ENCODE measurements at places on chromosomes 6 and 20.

- DNase-seq: no peak
Observed at GRCh38 chr20:41037179-41037578, 8.6 kb downstream of the TOP1 start.

DNA sequence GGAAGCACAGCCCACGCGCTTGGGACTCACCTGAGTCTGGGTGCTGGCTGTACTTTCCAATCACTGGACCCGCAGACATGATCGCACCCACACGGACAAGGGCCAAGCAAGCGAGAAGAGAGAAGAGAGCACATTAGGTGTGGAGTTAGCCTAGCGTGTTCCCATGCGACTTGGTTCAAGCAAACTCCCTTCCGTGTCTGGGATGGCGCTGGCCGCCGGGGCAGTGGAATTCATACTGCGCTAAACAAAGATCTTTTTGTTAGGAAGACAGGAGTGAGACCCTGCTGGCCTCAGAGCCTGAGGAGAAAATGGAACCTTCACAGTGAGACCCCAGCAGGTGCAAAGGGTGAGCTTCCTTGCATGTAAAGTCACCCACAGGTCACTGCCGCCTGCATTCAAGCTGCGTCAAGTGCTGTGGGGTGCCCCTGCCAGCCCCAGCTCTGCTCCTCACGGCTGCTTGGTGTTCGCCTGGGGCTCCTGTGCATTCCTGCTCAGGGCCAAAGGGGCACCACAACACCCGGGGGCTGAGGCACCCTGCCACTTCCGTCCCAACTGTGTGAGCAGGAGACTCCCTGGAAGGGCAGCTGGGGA lies 26.4 kb downstream of the PSMG4 start:
- no peak for DNase-seq

- DNase-seq: no peak
Observed at GRCh38 chr6:53813801-53814200, 19.0 kb downstream of the LRRC1 start.

DNA sequence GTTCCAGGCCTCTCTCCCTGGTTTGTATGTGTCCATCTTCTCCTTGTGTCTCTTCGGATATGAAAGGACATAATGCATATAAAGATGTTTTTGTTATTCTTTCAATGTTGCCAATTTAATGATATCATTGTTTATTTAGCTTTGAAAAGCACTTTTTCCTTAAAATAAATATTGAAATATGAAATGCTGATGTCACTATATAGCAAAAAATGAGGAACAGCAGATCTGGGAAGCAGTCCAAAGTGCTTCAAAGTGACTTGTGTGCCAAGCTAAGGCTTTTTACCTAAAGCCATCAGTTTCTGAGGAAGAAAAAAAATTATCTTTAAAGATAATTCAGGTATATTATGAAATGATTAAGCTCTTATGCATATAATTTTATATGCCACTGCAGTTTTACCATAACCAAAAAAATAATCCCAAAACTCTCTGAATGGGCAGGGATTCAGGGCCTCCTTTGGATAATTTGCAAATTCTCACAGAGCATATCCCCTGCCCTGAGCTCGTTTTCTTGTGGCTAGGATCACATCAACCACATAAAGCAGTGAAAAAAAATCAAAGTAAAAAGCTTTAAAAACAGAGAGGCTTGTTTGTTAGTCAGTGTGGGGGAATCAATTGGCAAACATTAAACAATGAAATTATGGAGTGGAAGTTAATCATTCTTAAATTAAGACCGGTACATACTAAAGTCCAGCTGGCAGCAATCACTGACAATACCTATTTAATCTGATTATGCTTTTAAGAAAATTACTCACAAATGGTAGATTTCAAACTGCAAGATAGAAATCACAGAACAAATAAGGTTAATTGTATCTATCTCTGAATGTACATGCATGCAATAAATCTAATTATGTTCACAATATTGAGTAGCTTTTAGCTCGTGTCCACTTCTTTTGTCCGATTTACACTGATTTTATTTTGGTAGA lies 1027.9 kb upstream of the ADGRB3 start:
- no peak for DNase-seq

DNA sequence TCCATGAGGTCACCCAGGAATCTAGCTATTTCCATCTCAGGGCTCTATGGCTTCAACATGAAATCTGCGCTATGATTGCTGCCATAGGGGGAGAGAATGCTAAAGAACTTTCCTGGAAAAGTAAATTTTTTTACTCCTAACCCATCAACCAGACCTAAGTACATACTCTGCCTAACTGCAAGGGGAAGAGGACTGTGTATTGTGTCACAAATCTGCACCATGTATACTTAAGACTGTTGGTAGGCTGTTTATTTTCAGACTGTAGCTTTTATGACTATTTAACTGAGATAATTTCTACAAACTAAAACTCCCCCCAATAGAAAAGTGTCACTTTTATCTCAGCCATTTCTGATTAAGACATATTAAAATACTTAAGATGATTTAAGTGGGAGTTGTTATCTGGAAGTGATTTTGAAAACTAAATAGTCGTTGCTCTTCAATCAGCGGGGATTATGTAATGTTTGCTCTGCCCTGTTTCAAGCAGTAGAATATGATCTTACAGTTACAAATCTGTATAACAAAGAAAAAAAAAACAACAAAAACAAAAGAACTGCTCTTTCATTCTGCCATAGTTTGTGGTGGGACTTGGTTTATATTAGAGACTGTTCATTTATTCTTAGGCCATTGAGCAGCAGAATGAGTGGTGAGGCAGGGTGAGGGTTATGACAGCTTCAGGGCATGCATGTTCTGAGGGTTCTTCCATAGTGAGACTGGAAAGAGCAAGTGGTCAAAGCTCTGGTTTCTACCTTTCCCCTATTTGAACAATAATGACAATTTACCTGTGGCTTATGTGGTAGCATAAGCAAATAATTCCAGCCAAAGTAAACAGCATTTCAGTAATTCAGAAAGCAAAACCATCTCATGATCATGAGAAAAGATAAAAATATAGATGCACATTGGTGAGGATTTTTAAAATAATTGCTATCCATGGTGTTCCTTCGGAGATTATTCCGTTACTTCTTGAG lies 126.3 kb upstream of the CEP162 start:
- no peak for DNase-seq

GRCh38 chr6:151317103-151317994 lies 74.0 kb downstream of the ZBTB2 start:
- DNase-seq: no peak

GRCh38 chr6:34280216-34280615 lies 31.4 kb upstream of the SMIM29 start:
- DNase-seq: no peak

DNA sequence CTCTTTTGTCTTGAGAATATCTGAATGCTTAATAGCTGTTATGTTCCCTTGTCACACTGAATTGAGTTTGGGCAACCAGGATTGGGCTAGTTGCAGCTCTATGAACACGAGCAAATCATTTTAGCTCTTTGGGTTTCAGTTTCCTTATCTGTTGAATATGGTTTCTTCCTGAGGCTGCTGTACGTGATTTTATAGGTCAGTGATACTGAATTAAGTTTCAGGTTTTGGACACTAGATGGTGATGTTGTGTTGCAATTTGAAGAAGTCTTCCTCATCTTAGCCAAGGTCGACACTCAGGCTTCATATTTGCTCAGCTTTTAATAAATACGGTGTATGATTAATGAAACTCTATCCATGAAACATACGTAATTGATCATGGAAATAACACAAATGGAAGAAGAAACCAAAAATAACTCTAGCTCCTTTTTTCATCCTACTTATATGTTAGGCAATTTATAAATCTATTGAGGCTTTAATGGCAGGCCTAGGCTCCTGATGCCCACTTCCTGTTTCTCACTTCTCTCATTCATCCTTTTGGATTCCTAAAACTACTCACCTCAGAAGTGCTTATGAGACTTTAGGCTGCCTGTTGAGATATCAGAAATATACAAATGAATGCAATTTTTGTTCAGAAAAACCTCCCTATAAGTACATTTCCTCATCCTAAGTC lies 354.1 kb upstream of the MAP3K7 start:
- no peak for DNase-seq

DNA sequence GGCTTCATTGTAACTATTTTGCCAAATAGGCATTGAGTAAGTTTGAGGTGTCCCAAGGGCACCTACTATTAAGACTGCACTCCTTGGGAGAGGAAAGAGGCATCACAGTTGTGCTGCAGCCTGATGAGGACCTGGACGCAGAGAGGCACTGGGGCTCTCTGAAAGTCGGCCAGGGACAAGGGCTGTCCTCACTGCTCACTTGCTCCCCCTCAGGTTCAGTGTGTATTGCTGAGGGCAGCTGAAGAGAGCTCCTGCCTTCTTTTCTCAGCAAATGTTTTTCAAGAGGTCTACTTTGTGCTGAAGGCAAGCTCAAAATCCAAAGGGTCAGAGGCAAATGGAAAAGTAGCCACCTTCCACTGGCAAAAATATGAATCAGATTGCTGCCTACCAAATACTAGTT lies 331.8 kb downstream of the RIMS1 start:
- no peak for DNase-seq

DNA sequence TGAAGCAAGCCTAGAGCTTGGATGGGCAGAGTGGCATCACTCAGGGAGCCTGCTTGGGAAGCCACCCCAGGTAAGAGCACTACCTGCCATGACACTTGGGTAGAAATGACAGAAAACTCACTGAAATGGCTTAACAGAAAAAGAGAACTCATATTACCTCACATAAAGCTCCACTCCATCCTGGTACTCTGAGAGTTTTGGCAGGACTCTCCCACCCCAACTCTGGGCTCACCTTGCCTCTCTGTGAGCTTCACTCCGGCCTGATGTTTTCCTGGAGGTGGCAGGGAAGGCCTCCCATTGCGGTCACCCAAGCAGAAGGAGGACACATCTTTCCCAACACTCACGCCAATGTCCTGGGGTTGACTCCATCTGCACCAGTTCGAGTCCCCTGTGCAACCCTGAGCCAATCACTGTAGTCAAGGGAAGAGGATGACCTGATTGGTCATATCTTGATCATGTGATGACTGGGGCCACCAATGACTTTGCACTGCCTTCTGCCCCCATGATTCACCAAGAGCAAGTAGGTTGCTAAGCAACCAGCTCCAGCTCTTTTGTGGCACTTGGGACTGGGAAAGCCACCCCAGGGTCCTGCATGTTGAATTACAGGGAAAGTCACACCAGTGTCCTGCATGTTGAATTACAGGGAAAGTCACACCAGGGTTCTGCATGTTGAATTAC lies 446.1 kb upstream of the SULF2 start:
- no peak for DNase-seq

DNA sequence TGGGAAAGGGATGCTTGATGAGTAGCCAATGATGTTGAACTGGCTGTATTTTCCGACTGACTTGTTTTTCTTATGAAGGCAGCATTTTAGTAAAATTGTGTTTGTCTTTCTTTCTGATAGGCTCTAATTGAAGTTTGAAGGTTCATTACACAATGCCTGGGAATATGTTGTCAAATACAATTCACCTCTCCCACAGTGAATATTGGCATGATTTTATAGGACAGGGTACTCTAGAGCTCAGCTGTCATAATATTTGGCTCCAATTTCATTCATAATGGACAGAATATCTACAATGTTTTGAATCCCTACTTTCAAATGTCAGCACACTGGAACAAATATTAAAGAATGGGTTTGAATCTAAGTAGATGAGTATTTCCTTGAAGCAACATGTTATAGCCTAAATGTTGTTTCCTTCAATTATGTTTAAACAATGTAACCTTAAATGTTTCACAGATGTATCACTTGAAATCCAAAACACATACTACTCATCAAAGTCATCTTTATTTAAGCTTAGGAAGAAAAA lies 81.4 kb downstream of the LAMA2 start:
- DNase-seq: no peak

DNA sequence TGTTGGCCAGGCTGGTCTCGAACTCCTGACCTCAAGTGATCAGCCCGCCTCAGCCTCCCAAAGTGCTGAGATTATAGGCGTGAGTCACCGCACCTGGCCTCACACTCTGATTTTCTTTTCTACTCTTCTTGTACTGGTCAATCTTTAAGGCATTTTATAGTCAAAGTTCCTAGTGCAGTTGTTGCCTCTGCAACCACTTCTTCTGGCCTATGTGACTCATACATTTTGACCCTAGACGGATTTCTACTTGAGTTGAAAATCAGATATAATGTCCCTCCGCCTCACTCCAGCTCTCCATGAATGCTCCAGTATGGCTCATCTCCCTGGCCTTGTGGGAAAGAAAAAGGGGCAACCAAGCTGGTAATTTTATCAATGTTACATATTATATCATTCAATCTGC lies 42.4 kb downstream of the TNFRSF21 start:
- no peak for DNase-seq

GRCh38 chr20:11205769-11206362 lies 532.1 kb upstream of the JAG1 start:
- no peak for DNase-seq

DNA sequence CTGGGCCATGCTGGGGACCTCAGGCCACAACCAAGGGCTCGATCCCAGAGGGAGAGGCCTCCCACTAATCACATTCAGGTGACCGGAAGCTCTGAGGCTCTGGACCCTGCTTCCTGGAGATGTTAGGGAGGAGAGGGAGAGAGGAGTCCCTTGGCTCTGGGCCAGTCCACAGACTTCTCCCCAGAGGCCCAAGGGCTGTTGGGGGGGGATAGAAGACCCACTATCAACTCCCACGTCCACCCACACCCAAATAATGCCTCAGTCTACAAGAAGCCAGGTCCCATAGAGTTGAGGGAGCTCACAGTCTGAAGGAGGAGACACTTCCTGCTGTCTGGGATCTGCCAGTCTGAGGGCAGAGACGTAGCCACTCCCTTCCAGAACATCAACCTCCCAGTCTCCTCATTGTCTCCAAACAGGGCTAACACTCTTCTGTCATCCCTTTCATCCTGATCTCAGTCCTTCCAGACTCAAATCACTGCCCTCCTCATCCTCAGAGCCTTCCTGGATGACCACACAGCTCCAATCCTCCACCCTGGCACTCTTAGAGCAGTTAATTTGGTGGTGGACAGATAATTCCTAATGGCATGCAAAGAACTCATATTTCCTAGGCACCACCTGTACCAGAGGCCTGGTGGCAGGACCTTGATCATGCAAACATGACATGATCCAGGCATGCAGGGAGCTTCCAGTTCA lies 69.9 kb downstream of the MRPL14 start:
- DNase-seq: no peak

- DNase-seq: no peak
Observed at GRCh38 chr6:136703331-136703865, 88.9 kb downstream of the MAP3K5 start.

DNA sequence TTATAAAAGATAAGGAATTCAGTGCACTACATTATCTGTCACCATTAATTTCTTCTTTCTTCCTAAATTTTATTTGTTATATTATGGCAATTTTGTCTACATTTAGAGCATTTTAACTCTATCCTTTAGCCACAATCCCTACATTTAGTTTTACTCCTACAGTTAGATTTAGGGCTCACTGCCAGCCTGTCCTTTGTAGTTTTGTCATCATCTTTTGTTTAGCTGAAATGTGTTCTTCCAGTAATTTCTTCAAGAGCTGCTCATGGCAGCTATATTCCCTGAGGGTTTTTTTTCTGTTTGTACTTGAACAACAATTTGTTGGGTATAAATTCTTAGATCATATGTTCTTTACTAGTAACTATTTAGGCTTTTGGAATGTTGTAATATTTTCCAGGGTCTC lies 72.7 kb upstream of the B3GAT2 start:
- no peak for DNase-seq

GRCh38 chr6:166989427-166990032 lies 9.7 kb upstream of the CEP43 start:
- no peak for DNase-seq

GRCh38 chr20:44111712-44112335 lies 75.2 kb downstream of the JPH2 start:
- DNase-seq: no peak

GRCh38 chr20:58759947-58760346 lies 67.3 kb downstream of the NPEPL1 start:
- DNase-seq: no peak
